ENCODE measurements at places on chromosomes 6 and 20.

DNA sequence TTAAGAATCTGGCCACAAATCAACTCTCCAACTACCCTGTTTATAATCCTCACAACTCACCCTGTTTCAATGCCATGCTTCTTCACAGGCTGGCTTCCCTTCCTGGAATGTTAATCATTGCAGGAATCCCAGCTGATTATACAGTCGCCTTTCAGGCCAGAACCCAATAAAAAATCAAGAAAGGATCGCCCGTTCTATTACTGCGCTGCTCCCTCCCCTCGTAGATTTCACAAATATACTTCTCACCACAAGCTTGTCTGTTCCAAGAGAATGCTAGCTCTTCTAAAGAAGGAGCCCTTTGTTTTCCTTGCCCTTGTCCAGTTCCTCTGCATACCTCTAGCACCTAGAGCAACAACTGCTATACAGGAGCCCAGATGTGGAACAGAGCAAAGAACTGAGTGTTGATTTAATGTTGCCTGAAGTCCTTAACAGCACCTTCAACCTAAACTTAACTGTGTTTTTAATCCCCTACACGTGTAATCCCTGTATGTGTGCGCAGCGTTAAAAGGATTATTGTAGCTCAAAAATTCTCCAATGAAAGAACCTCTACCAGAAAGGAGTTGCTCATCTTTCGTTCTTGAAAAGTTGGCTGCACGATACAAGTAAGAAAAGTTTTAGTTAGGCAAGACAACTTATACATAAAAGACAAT, 988 bp downstream of the ECHDC1 start:
- no peak for DNase-seq

DNA sequence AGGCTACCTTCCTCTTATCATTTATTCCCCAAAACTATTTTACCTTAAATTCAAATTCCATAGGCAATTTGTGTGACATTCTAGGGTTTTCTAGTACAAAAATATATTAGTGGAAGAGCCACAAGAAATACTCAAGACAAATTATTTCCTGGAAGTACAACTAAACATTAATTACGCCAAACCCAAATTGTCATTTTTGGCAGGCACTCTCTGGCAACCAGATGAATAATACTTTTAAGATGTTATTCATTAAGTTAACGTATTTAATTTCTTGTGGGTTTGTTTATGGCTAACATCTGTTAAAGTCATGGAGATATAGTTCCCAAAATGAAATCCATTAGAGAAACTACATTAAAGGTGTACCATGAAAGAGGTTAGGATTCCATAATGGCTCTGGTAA, 40.5 kb downstream of the HMGN3 start:
- DNase-seq: no peak

DNA sequence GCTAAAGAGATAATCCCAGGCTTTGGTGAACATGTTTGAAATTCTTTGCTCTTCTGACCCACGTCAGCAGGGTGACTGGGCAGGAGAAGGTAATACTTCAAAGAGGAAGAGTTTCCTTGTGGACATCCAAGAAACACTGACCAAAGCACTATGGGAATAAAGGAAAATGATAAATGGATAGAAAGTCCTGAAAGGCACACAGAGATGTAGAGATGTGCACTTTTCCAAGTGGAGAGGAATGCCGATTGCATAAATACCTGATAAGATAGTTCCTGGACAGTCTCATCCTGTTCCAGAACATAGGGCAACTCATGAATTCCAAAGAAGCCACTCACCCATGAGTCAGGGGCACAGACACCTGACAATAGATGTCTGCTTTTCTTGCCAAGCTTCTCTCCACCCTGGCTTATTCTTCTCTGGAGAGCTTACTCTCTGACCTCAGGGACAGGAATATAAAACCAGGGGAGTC, 191.3 kb upstream of the FOXA2 start:
- no peak for DNase-seq

DNA sequence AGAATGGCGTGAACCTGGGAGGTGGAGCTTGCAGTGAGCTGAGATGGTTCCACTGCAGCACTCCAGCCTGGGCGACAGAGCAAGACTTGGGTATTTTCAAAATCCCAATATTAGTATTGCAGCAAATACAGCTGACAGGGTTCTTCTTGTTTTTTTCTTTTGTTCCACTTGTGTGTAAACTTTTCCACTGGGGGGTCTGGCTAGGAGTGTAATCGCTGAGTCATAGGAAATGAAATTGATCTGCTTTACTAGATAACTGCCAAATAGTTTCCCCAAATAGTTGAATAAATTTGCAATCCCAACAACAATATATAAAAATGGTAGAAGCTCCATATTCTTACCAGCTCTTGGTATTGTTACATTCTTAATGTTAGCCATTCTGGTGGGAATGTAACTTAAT, 526.0 kb upstream of the SOX4 start:
- DNase-seq: no peak

- no peak for DNase-seq
These were observed 94.7 kb downstream of the RPP40 start for GRCh38 chr6:4909063-4909706.

All from CD4-positive, alpha-beta T cell treated with Interleukin-4 for 4 hours (primary cell).